Naive thymus-derived CD4-positive, alpha-beta T cell (primary cell): ENCODE measurements at places on chromosomes 6 and 20.

DNA sequence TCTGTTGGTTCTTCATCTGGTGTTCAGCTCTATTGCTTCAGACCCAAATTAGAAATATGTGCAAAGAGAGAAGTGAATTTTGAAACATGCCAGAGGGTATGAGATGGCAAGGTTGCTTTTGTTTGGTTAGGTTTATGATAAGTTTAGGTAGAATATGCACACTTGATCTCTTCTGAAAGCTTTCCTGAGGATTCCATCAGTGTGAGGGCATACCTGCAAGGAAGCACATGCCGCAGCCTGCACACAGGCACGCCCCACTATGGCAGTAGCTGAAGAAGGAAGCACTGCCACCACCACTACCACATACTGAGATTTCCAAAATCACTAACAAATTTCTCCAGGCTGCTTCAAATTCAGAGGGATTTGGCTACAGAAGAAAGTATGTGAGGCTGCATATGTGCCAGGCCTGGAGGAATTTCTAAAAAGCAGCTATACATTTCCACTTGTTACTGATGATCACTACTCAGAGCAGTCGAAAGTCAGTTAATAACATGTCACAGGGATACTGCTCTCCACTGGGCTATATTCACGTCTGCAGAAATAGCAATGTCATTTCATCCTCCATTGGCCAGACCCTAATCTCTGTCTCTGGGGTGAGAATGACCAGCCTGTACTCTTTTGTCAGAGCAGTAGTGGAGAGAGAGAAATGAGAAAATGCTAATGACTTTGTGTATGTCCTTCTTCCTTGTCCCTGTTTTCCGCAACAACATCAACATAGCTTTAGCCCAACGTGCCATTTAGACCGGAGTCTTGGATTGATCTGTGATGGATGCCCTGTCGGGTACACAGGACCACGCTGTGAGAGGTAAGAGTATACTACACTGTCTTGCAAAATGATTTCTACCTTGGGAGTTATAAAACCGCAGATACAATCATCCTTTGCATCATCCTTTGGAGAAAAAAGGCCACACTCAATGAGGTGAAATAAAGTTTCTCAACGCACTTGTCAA, 396.7 kb downstream of the LAMA2 start:
- DNase-seq, result no peak

DNA sequence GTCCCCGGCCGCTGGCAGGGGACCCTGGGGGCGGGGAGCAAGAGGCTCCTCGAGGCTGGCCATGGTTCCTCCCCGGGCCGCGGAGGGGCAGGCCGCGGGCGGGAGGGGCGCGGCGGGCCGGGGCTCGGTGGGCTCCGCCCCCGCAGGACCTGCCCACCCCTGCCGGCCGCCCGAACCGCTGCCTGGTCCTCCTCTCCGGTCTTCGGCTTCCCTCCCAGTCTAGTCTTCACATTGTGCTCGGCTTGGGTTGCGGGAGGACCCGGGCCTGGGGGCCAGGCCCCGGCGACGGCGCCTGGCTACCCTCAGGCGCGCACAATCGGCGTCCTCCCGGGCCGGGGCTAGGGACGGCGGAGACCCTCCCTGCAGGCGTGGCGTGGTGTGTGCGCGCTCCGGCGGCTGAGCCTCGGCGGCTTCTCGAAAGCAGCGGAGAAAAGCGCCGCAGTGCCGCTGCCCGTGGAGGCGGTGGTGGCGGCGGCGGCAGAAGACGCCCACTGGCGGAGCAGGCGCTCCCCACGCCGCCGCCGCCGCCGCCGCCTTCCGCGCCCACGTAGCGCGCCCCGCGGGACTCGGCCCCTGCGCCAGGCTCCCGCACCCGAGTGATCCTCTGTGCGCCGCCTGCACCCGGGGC, at the start of gene PDE10A:
TSS of gene PDE10A (minus strand) at position 493 of the 628 bp plus-strand sequence. CDS start at position 63, 430 bp downstream.
- DNase-seq, result no peak

GRCh38 chr20:47382746-47383415, 26.4 kb upstream of the ZMYND8 start:
- DNase-seq, result no peak

DNA sequence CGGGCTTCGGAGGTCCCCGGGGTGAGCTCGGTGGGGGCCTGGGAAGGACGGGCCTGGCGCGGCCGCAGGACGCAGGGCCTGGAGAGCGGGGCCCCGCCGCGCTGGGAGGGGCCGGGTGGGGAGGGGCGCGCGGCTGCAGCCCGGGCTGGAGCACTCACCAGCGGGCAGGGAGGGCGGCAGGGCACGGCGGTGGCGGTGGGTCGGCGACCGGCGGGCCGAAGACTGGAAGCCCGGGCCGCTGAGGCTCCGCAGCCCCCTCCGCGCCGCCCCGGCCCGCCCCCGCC, at the start of gene GATA5:
TSS of gene GATA5 (minus strand) at position 224 of the 284 bp plus-strand sequence. CDS start 474 bp downstream, outside the sequence.
- no peak for DNase-seq

DNA sequence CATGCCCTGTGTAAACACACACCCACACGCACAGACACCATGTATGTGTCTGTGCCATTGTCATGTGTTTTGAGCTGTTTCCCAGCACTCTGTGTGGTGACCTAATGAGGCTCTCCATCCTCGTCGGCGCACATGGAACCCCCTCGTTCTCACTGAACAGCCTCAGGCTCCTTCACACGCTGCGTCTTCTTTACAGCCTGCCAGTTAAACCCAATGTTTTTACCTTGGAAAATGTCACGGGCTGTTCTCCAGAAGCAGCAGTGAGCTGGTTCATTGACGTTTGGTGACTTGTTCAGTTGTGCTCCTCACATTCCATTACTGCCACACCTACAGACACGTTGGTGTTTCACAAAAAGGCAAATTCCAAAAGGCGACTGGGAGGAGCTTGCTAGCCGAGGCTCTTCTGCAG, 201.0 kb upstream of the FOXQ1 start:
- no peak for DNase-seq

- DNase-seq, result peak; percentile 53
Measured at GRCh38 chr6:31829633-31830283, 2.2 kb downstream of the HSPA1B start.

DNA sequence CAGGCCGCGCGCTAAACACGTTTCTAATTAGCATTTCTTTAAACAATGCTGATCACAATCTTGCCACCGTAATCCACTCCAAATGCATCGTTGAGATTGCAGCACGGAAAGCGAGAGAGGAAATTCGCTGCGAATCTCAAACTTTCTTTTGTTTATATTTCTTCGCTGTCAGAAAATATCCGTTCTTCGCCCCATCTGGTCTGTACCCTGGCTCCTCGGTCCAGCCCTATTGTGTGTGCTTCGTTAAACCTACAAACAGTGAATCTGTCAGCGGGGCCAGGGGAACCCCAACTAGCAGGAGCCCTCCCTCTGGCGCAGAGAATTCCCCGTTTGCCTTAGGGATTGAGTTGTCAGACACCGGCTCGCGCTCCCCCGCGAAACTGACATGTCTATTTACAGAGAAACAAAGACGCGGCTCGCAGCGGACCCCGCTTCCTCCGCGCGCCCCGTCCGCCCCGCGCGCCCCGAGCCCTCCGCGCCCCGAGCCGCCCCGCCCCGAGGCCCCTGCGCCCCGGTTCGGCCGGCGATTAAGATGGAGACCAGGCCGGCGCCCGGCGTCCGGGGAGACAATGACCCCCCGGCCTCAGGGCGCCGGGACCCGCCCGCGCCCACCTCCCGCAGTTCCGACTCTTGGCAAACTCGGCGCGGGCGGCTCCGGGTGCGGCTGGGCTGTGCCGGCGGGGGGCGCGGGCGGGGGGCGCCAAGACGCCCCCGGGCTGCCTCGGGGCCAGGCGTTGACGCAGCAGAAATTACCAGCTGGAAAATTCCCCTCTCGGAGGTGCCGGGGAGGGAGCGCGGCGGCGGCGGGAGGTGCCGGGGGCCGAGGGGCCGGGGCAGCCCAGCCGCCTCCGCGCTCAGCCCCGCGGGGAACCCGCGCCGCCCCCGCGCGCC, 874 bp downstream of the ZBTB46 start:
- peak; percentile 43 for DNase-seq

- no peak for DNase-seq
Measured at GRCh38 chr6:119671105-119671504, 321.5 kb upstream of the MAN1A1 start.

- DNase-seq, result peak; percentile 67
Measured at GRCh38 chr6:29792123-29793035, 35.2 kb upstream of the HLA-G start.

GRCh38 chr6:151680846-151681432, 126.5 kb upstream of the ESR1 start:
- DNase-seq, result no peak

DNA sequence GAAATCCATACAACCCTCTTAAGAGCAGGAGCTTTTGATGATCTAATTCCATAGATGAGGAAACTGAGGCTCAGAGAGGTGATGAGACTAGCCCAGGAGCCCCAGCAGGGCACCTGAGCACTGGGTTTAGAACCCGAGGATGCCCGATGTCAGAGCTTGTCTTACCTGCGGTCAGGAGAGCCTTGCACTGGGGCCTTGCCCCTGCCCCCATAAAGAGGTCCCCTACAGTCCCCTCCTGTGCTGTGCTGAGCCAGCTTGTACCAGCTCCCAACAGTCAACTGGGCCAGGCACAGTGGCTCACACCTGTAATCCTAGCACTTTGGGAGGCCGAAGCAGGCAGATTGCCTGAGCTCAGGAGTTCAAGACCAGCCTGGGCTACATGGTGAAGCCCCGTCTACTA, 58.6 kb downstream of the RIPOR3 start:
- no peak for DNase-seq

- DNase-seq, result no peak
Measured at GRCh38 chr6:112911959-112912358, 564.8 kb downstream of the RFPL4B start.

DNA sequence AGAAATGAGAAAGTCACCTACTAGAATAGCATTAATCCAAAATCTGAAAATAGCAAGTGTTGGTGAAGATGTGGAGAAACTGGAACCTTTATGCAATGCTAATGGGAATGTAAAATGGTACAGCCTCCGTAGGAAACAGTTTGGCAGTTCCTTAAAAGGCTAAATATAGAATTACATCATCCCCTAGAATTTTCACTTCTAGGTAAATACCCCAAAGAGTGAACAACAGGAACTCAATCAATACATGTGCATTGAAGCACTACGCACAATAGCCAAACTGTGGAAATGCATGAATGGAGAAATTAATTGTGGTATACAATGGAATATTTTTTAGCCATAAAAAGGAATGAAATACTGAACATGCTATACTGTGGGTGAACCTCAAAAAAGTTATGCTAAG, 982.0 kb upstream of the FLRT3 start:
- DNase-seq, result no peak

- DNase-seq, result peak; percentile 70
Measured at GRCh38 chr6:31087494-31088089, 24.8 kb downstream of the C6orf15 start.

GRCh38 chr20:11791835-11792567, 125.7 kb upstream of the BTBD3 start:
- DNase-seq, result no peak

DNA sequence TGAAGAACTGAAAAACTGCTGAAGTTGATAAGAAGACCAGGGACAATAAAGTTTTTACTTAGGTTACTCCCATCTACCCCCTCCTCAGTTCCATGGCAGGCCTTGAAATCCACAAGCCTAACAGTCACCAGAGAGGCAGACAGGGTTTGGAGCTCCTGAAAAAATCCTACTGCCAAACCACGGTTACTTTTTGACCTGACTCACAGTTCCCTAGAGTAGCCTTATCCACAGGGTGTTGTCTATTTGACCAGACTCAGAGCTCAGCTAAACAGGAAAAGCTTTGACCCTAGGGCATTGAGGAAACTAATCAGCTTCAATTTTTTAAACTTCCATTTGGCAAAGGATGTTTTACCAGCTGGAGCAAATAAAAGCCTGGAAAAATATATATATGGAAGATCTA, 257.7 kb upstream of the NT5E start:
- DNase-seq, result no peak

GRCh38 chr6:145483191-145483996, 251.9 kb downstream of the EPM2A start:
- no peak for DNase-seq

DNA sequence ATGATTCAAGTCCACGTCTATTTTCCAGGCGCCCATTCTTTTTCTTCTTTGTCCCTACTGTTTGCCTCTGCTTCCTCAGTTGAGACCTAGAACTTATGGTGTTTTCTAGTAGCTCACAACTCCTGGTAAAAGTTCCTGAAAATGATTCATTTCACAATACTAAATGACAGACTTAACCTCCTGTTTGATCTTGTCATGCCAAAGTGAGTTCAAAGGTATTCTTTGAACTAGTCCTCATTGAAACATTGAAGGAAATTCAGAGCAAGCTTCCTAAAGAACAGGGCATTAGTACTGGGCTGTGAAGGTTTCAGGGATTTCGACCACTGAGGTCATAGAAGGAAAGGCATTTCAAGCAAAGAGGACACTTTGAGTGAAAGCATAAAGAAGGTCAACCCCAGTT, 132.8 kb downstream of the IBTK start:
- no peak for DNase-seq

DNA sequence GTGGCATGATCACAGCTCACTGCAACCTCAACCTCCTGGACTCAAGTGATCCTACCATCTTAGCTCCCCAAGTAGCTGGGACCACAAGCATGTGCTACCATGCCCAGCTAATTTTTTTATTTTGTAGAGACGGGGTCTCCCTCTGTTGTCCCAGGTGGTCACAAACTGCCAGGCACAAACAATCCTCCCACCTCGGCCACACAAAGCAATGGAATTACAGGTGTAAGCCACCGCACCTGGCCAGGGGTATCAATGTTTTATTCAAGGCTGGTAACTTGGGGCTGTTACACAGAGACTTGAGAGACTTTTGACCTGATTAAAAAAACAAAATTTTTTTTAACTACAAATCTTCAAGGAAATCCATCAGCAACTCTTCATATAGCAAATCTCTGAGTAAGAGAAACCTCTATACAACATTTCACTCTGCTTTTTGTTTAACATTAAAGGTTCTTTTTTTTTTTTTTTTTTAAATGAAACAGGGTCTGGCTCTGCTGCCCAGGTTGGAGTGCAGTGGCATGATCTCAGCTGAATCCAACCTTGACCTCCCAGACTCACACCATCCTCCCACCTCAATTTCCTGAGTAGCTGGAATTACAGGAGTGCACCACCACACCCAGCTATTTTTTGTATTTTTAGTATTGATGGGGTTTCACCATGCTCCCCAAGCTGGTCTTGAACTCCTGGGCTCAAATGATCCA, 5.9 kb downstream of the EIF2S2 start:
- DNase-seq, result no peak

GRCh38 chr6:166708460-166708859, 81.4 kb upstream of the RPS6KA2 start:
- DNase-seq, result no peak

GRCh38 chr20:7240490-7240889, 473.0 kb downstream of the BMP2 start:
- no peak for DNase-seq

- DNase-seq, result no peak
Measured at GRCh38 chr6:144744720-144745119, 459.6 kb downstream of the UTRN start.

DNA sequence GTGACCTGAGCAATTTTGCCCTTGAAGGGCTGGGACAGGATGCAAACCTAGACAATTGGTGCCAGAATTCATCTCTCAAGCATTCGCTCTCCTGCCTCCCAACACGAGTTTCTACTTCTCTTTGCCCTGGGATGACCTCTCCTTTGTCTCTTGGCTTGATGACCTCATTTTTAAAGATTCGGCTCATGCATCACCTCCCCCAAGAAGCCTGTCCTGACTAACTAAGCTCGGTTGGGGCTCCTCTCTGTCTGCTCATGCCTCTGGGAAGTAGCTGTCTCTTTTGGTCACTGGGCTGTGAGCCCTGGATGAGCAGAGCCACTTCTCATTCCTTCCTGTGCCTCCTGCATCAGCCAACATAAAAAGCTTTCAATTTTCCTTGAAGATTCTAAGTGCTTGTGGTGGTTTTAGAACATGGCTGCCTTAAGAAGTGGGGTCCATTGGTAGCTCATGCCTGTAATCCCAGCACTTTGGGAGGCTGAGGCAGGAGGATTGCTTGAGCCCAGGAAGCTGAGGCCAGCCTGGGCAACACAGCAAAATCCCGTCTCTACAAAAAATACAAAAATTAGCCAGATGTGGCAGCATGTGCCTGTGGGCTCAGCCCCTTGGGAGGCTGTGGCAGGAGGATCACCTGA, 11.1 kb upstream of the TCF15 start:
- DNase-seq, result no peak
